ENCODE measurements at places on chromosomes 6 and 20.
A peak's percentile ranks its signal among the peaks of the same experiment; 100 is the strongest.

DNA sequence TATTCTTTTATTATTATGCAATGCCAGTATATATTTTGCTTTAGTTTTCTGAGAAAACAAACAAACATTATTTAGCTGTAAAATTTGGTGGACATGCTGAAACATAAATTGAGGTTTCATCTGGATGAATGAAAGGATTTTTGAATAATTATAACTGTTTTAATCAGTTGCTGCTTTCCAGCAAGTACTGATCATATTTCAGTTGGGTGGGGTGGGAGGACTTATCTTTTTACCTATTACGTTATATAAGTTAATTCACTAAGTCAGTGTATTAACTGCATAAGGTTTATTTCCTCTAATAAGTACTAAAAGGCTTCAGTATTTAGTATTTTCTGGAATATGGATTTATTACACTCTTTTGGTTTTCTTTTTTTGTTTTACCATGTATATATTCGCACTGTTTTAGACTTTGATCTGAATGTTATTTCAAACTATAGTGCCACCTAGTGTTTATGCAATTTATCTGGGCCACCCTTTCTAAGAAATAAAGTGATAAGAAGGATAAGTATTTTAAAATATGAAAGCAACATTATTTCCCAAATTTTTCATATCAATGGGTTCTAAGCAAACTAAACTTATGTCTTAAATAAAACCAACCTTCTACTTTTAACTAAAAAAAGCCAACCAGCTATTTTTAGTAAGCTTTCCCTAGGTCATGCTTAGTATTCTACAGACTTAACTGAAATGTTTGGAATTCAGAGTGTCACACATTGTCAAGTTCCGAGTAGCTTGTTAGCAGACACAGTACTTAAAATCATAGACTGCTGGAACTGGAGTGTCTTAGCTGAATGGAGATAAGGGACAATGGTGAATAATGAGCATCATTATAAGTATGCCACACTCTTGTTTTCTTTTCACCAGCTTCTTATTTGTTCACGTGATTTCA, 105.4 kb upstream of the MCHR2 start:
- DNase-seq, result peak; percentile 29

DNA sequence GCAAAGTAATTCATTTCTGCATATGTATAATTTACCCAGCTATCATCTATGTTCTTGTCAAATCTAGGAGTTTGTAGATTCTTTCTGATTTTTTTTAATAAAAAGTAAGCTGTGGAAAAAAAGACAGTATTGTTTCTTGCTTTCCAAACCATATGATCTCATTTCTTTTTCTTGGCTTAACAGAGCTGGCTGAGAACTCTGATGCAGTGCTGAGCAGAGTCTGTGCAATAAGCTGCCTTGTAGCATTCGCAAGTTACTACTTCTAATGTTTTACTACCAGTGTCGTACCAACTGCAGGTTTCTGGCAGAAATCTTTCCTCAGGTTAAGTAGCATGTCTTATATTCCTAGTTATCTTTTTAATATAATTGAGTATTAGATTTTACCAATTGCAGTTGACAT, 15.6 kb downstream of the RRBP1 start:
- no peak for DNase-seq

DNA sequence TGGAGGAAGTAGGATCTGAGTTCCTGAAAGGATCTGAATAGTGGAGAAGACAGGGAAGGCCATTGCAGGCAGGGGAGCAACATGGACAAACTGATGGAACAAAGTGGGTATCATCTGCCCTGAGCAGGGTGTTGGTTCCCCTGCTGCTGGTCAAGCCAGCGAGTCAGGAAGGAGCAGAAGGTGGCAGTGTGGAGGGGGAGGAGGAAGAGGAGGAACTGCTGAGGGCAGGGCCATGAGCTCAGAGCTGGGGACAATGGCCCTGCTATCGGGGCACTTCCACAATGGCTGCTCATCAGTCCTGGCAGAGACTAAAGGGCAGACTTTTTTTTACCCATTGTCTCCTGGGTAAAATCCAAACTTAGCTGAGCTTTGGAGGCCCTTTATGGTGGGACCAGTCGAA, 13.6 kb downstream of the CNBD2 start:
- DNase-seq, result no peak

DNA sequence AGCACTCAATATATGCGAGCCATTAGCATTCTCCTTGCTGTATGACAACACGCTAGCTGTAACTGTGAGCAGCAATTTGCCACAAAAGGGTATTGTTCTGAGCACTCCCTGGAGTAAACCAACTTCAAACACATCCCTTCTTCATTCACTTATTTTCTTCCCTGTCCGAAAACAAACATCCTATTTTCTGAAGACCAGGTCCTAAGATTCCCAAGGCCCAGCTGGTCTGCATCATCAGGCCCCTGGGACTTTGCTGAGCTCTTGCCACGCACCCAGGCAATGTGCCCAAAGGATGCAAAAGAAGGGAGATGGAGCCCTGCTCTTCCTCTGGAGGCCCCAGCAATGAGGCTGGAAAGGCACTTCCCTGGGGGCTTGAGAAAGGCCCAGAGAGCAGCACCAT, 118.1 kb downstream of the PREX1 start:
- DNase-seq, result no peak

DNA sequence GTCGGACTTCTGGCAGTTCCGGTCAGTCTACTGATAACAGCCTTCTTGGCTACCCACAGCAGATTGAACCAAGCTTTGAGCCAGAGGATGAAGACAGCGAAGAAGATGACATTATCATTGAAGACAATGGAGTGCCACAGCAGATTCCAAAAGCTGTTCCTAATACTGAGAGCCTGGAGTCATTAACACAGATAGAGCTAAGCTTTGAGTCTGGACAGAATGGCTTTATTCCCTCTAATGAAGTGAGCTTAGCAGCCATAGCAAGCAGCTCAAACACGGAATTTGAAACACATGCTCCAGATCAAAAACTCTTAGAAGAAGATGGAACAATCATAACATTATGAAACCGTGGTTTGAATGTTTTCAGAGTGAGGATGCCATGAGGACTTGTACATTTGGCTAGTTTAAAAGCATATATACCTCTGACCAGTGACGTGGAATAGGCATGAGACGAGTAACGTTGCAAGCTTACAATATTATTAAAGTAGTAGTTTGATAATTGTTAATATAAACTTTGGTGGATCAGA, 18.8 kb downstream of the PARD6B start:
- DNase-seq, result no peak

DNA sequence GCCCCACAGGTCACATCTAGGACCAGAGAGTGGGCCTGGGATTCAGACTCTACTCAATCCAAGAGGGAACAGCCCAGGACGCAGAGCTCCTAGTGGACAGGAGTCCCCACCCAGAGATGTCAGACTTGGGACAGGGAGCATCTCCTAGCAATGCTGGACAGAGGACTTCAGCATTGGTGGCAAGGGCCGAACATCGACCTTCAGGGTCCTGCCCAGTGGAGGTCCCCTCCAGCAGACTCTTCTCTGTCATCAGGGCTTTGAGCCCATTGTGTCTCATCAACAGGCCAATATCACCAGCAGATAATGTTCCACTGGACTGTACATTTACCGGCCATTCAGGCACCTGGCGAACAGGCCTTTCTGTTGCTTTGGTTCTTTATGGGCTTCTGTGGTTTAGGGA, 159.8 kb upstream of the SNX9 start:
- no peak for DNase-seq
